ENCODE measurements at places on chromosomes 5 and 9.

GRCh38 chr5:91212714-91213092 lies 170.4 kb downstream of the ARRDC3 start:
- H3K4me3 ChIP-seq: no peak overlapping the region
- H3K4me1 ChIP-seq: no peaks in the 10 kb centered on the region
- H3K27ac ChIP-seq: no peak overlapping the region
- no peak for DNase-seq

DNA sequence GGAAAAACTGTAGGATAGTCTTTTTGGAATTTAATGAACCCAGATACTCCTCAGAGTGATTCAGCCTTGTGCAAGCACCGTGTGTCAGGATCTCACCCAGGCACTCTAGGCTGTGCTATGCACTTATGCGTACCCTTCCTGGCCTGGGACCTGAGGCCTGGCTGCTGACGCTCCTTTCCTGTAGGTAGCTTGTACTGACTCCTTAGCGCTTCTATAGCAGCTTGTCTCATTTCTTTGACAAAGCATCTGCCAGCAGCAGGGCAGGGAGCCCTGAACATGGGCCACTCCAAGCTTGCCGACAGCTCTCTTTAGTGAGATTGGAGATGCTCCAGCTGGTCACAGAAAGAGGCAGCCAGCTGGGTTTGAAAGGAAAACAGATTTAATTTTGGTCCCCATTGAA lies 147.3 kb downstream of the SGCD start:
- peak overlapping the region; percentile 54 for H3K4me3 ChIP-seq
- H3K4me1 ChIP-seq: peaks cover 45% of the 10 kb centered on the region

GRCh38 chr5:150001660-150002486 lies 1.3 kb downstream of the HMGXB3 start:
- DNase-seq: peak; percentile 45
- peak overlapping the region; percentile 16 for H3K27ac ChIP-seq
- peaks cover 10% of the 10 kb centered on the region for H3K27me3 ChIP-seq
- no peaks in the 10 kb centered on the region for H3K36me3 ChIP-seq
- H3K4me1 ChIP-seq: peaks cover 10% of the 10 kb centered on the region
- peak overlapping the region; percentile 87 for H3K4me3 ChIP-seq

DNA sequence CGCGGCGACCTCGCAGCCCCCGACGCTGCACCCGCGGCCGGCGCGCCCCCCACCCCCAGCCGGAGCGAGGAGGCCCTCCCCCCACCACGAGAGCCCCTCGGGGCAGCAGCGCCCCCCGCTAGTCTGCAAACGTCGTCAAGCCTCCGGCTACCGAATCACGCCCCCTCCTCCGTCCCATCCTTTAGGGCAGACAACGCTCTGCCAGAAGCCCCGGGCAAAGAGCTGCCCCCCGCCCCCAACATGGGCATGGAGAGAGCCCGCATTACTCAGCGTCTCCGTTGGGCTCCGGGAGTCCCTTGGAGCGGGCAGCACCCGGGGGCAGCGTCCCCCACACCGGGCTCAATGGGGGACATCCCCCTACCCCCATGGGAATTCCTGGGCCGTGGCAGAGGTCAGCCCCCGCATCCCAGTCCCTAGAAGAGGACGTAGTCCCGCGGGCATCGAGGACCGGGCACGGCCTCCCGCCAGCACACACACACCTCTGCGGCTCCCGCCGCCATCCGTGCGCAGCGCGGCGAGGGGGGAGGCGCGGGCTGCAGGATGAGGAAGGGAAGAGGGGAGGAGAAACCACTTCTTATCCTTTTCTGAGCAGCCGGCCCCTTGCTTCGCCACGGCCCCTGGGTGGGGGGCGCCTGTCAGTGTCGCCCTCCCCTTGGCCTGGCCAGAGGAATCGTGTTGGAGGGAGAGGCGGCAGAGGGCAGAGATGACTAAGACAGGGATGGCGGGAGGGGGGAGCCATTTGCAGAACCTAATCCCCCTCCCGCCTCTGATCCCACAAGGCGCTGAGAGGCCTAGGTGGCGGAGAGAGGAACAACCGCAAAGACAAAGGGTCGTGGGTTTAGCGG lies 750 bp downstream of the DNM1 start:
- H3K36me3 ChIP-seq: no peaks in the 10 kb centered on the region
- peaks cover 13% of the 10 kb centered on the region for H3K27me3 ChIP-seq
- H3K4me3 ChIP-seq: peak overlapping the region; percentile 93
- DNase-seq: peak; percentile 75
- H3K27ac ChIP-seq: peak overlapping the region; percentile 97

DNA sequence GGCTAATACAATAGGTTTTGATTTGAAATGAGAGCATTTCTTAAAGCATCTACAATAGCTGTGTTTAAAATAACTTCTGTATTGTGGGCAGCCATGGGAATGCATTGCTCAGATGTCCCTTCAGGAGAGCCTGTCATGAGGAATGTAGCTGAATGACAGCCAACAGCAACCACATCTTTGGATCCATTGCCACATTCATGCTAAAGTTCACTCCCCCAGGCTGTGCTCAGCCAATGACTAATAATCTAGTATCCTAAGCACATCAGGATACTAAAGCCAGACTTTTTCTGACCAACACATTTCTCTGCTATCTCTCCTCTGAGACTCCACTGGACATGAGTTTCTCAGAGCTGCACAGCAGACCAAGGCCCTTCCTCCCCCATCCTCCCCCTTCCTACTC lies 45.5 kb downstream of the HTR1A start:
- H3K4me1 ChIP-seq: no peaks in the 10 kb centered on the region
- DNase-seq: no peak
- H3K4me3 ChIP-seq: no peak overlapping the region

- H3K4me3 ChIP-seq: no peak overlapping the region
- no peaks in the 10 kb centered on the region for H3K36me3 ChIP-seq
- no peaks in the 10 kb centered on the region for H3K27me3 ChIP-seq
- no peak overlapping the region for H3K27ac ChIP-seq
- peaks cover 1% of the 10 kb centered on the region for H3K4me1 ChIP-seq
Observed at GRCh38 chr9:20636888-20637440, 14.7 kb upstream of the MLLT3 start.

DNA sequence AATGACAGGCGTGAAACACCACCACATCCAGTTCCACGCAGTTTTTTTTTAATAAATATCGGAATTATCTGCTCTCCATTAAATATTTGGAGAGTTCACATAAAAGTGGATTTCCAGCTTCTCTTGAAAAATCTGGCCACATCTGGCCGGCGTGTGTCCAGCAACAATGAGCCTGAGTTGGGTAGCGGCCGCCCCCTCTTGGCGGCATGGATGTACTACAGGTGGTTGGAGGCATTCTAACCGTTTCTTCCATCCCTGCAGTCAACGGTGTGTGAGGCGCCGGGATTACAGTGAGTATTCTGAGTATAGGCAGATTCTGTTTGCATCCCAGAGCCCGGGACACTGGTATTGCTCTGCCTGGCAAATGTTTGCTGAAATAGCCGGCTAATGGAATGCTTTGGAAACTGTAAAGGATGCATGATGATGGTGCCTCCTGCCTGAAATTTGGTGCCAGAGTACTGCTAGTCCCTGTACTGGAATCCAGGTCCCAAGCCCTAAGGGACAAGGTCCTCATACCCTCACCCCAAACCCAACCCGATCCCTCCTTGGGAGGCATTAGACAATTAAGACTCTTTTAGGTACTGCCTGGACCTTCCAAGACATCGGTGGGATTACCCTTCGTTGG lies 13.6 kb upstream of the GM2A start:
- H3K4me1 ChIP-seq: peaks cover 6% of the 10 kb centered on the region
- peak; percentile 82 for DNase-seq
- no peak overlapping the region for H3K4me3 ChIP-seq
- H3K27me3 ChIP-seq: no peaks in the 10 kb centered on the region

DNA sequence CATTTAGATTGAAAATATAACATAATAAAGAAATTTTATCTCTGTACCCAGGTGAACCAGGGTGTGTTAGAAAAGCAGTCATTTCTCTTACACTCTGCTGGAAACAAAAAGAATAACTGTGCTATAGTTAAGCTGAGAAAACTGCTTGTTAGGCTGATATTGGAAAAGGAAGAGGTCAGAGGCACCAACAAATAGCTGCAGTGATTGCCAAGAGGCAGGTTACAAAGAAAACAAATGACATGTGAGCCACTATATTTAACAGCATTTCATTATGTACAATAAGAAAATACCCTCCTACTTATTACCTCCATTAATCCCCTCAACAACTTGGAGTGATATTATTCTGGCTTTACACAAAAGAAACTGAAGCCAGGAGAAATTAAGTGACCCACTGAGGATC lies 607.9 kb upstream of the TLE4 start:
- H3K36me3 ChIP-seq: no peaks in the 10 kb centered on the region
- H3K4me3 ChIP-seq: no peak overlapping the region
- H3K27ac ChIP-seq: no peak overlapping the region
- no peak for DNase-seq
- peaks cover 9% of the 10 kb centered on the region for H3K4me1 ChIP-seq

DNA sequence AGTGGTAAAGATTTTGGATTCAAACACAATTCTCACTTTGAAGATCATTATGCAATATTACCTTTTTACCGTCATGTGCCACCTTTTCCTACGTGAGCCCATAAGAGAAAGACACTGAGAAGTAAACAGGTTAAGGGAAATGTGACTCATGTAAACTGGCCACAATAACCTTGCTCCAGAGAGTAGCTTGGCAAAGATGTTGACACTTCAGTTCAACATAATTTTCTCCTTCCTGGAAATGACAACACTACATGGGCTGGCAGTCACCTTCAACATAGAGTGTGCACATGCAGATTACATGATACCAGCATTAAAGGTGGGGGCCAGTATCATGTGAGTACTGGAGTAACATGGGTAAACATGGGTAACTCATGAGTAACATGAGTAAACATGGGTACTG lies 141.9 kb downstream of the CDK5RAP2 start:
- no peak for DNase-seq
- H3K4me3 ChIP-seq: no peak overlapping the region
- H3K27ac ChIP-seq: no peak overlapping the region
- H3K27me3 ChIP-seq: no peaks in the 10 kb centered on the region

DNA sequence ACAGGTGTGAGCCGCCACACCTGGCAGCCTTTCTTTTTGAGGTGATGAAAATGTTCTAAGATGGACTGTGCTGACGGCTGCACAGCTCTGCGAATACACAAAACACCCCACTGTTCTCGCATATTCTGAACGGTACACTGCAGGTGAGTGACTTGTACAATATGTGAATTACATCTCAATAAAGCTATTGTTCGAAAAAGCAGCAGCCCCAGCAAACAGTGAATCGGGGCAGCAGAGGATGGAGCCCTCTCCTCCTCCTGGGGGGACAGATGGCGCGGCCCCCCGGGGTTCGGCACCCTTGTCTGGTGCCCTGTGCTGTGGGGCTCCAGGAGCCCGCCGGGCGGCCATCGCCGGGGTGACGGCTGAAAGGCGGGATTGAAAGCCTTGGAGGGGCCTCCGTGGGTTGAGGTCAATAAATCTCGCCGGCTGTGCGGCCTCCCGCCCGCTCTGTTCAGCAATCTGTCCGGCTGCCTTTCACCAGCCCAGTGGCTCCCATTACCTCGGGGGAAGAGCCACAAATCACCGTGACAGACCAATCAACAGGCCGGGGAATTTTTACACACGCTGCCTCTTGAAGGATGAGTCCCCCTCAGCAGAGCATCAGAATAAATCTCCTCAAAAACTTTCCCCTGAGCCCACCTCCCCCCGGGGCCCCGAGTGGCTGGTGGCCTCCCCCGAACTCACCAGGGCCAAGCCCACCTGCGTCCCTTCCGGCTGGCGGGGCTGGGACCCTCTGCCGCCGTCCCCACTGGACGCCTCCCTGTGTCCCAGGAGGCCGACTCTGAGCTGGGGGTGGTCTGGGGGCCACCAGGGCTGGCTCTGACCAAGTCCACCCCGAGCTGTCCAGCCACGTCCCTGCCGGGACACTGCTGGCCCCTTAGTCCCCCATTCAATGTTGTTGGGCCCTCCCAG lies 37.8 kb upstream of the TMEM250 start:
- peaks cover 14% of the 10 kb centered on the region for H3K4me1 ChIP-seq
- no peaks in the 10 kb centered on the region for H3K36me3 ChIP-seq
- no peak overlapping the region for H3K27ac ChIP-seq
- peaks cover 16% of the 10 kb centered on the region for H3K27me3 ChIP-seq
- no peak overlapping the region for H3K4me3 ChIP-seq

DNA sequence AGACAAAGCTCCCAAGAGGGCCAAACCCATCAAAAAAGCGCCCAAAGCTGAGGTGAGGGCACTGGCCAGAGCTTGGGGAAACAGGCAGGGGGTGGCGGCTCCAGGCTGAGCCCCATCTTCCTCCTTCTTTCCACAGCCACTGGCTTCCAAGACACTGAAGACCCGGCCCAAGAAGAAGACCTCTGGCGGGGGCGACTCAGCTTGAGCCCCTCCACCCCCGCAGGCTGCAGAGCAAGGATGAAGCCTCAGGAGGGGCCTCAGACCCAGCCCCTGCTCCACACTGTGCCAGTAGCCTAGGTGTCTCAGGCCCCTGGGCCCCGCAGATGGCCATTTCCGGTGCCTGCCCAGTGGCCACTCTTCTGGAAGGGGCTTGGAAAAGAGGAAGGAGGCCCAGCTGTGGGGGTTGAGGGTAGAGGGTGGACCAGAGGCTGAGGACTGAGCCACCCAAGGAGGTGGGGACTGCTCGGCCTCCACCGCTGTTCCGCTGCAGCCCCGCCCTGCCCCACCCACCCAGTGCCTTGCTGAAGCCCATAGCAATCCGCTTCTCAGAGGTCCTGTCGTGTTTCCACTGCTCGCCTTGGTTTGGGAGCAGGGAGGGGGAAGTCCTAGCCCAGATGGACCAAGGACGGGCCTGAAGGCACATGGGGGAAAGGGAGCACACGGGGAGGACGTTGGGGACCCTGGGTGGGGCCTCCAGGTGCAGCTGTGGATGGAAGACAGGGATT lies 6.9 kb downstream of the REEP2 start:
- DNase-seq: no peak
- H3K36me3 ChIP-seq: peaks cover 5% of the 10 kb centered on the region
- H3K27me3 ChIP-seq: peaks cover 5% of the 10 kb centered on the region
- no peak overlapping the region for H3K27ac ChIP-seq

DNA sequence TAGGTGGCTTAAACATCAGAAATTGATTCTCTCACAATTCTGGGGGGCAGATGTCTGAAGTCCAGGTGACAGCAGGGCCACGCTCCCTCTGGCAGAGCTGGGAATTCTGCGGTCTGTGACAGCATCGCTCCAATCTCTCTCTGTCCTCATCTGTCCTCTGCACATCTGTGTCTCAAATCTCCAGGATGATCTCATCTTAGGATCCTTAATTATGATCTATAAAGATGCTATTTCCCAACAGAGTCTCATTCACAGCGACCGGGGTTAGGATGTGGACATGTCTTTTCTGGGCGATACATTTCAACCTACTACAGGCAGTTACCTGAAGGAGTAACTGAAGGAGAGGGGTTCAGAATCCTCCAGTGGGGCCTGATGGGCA lies 31.4 kb downstream of the ANKRD33B start:
- H3K4me1 ChIP-seq: peaks cover 33% of the 10 kb centered on the region
- H3K4me3 ChIP-seq: no peak overlapping the region
- H3K27me3 ChIP-seq: peaks cover 6% of the 10 kb centered on the region
- H3K27ac ChIP-seq: peak overlapping the region; percentile 92
- no peaks in the 10 kb centered on the region for H3K36me3 ChIP-seq
- no peak for DNase-seq
